Suppressor macrophage treated with lipopolysaccharide for 4 hours (primary cell): ENCODE measurements at places on chromosomes 3 and 15.

DNA sequence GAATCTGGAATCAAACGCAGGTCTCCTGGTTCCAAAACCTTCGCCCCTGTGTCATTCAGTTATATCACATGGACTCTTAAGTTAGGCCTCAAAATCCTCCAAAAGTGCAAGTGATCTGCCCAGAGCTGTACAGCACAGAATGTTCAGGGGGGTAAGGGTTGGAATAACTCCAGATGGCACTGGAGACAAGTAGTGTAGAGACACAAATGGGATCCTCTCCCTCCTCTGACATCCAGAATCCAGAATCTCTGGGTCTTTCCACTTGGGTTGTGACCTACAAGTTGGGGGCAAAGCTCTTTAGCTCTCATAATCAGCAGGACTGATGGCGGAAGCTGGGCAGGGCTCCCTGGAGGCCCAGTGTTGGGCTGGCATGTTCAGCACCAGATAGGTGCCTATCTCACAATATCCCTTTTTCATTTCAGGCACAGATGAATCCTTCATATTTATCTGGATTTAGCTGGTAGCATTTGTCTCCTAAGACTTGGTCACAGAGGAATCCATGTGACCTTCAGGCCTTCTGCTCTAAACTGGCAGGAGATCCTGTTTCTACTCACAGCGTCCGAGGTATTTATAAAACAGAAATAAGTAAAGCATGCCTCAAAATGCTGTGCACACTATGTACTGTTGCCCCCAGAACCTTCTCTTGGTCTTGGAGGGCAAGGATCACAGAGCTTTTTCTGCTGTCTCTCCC is 15.4 kb downstream of the ABHD2 start:
- no peak for DNase-seq

DNA sequence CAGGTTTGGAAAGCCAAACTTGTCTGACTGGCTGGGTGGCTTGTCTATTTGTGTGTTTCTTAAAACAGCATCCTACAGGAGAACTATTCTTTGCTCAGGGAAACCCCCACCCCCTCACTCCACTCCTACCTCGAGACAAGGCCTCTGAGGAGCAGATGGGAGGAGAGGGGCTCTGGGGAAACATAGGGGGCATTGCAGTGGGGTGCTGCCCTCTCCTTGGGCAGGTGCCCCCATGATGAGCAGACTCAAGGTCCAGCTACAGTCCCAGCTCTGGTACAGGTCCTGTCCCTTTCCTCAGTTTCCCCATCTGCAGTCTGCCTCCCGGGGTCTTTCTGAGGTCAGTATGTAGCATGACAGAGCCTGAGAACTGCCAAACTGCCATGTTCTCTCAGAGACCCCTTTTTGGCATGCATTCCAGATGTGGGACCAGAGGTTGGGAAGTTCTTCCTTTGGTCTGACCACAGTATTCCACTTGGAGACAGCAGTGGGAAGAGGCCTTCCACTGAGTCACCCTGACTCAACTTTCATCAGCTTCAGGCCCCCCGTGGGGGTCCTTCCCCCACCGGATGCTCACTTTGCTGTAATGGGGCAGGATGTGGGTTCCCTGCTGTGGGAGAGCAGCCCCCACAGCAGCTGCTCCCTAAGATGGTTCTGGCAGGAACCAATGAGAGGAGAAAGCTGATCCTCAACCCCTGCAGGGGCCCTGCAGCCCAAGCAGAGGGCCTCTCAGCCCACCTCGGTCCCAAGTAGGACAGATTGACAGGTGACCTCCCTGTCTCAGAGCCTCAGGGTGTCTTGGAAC is 32.3 kb upstream of the CYP11A1 start:
- DNase-seq = no peak

- no peak for DNase-seq
These were observed 674.4 kb downstream of the NTRK3 start for GRCh38 chr15:87582169-87582568.

- no peak for DNase-seq
These were observed 98.2 kb downstream of the DMXL2 start for GRCh38 chr15:51524376-51524775.

DNA sequence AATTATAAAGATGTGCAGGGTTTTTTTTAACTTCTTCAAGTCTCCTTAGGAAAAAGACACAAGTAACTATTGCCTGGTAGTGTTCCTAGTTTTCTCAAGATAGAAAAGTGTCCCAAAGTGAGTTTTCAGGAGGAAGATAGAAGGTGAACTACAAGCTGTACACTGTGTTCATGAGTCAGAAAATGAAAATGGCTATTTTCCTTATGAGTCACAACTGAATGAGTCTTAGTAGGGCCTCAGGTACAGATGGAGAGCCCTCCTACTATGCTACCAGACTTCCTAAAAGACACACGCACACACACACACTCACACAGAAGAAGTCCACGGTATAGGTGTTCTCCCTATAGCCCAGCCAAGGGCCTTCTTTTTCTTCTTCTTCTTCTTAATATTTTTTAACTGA is 3.1 kb downstream of the MYO1E start:
- no peak for DNase-seq

DNA sequence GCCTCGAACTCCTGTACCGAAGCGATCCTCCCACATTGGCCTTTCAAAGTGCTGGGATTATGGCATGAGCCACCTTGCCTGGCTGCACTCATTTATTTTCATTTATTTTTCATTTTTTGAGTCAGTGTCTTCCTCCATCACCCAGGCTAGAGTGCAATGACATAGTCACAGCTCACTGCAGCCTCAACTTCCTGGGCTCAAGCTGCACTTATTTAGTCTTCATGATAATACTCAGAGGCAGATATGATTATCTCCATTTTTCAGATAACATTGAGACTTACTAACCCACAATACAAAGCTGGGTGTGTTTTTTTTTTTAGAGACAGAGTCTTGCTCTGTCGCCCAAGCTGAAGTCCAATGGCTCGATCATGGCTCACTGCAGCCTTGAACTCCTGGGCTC is 10.0 kb downstream of the PRKCI start:
- no peak for DNase-seq

GRCh38 chr15:23854912-23855659 is 168.0 kb upstream of the NDN start:
- no peak for DNase-seq
